Brain pericyte (primary cell): ENCODE measurements at places on chromosomes 13 and 19.
A peak's percentile ranks its signal among the peaks of the same experiment; 100 is the strongest.

DNA sequence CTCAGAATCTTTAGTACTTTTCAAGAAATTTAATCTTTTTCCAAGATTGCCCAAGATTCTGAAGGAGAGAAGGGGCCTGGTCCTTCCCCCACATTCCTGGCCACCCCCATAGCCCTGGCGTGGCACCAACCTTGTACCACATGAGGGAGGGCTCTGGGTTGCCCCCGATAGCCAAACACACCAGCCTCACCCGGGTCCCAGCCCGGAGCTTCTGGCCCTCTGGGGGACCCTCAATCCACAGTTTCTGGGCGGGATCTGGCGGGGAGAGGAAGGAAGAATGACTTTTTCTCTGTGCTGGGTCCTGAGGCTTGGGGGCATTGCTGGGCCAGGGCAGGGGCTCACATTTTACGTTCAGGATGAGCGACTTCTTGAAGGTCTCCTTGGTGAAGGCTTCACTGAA is 4.4 kb downstream of the NPHS1 start:
- no peak for DNase-seq

GRCh38 chr19:43545981-43546380 is 13.0 kb downstream of the ZNF575 start:
- no peak for DNase-seq

GRCh38 chr13:23608701-23609413 is 38.6 kb downstream of the TNFRSF19 start:
- DNase-seq: no peak

GRCh38 chr13:25738342-25739196 is 313.2 kb downstream of the SHISA2 start:
- DNase-seq: no peak

- no peak for DNase-seq
These were observed 1.1 kb downstream of the CNFN start for GRCh38 chr19:42388851-42389489.

- no peak for DNase-seq
These were observed 46.4 kb upstream of the FAM216B start for GRCh38 chr13:42735010-42735409.

DNA sequence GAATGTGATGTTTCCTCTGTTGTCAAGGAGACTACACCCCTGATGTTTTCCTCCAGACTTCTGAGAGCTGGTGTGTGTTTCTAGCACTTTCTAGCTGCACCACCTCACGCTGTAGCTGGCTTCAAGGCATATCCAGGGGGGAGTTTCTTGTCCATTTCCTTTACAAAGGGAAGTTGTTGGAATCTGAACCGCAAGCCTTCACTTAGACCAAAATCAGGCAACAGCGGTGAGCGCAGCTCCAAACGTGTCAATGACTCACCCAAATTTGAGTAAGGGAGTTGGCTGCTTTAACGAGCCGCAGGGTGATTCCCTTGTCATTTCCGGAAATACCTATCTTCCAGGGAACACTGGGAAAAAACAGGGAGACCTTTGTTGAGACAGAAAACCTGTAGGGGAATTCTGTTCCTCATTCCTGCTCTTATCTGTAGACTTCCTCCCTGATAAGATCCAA is 2.5 kb downstream of the LDLR start:
- DNase-seq: peak; percentile 37

- peak; percentile 24 for DNase-seq
These were observed 157.4 kb downstream of the TNFSF13B start for GRCh38 chr13:108426893-108427292.

GRCh38 chr19:43265664-43266025 is 3.7 kb downstream of the PSG9 start:
- DNase-seq: no peak

DNA sequence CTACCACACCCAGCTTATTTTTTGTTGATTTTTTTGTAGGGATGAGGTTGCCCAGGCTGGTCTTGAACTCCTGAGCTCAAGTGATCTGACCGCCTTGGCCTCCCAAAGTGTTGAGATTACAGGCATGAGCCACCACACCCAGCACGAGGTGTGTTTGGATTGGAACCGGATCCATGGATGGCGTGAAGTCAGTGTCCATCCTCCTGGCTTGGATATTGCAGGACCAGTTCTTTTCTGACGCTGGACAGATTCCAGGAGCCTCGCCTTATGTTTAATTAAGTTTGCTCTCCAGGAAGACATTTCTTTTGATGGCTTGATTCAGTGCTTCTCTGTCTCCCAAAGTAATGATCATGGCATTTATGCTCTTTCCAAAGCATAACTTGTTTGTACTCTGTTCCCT is 14.4 kb upstream of the RFXAP start:
- DNase-seq: no peak

- no peak for DNase-seq
These were observed 26.2 kb upstream of the GPR12 start for GRCh38 chr13:26786651-26787295.

DNA sequence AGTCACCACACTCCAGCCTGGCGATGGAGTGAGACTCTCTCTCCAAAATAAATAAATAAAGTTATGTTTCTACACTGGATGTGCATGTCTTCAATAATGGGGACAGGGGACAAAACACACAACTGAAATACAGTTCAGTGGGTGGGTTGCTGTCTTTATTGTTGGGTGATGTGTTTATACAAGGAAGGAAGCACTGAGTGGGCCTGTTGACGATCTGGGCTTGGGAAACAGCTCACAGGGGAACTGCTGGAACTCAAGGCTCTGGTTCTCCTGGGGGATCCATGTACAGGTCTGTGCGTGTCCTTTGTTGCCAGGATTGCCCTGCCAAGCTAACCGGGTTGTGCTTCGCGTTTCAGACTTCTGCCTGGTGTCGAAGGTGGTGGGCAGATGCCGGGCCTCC is 18.9 kb downstream of the SPINT2 start:
- DNase-seq: no peak

- DNase-seq: no peak
These were observed 21.1 kb downstream of the TEX101 start for GRCh38 chr19:43435775-43436174.
